Activated CD8-positive, alpha-beta memory T cell treated with anti-CD3 and anti-CD28 coated beads, Interleukin-2, amount 10 ng/mL, durations not matched to agents 7 days and 5 days (primary cell): ENCODE measurements at places on chromosomes 2 and 18.
A peak's percentile ranks its signal among the peaks of the same experiment; 100 is the strongest.

DNA sequence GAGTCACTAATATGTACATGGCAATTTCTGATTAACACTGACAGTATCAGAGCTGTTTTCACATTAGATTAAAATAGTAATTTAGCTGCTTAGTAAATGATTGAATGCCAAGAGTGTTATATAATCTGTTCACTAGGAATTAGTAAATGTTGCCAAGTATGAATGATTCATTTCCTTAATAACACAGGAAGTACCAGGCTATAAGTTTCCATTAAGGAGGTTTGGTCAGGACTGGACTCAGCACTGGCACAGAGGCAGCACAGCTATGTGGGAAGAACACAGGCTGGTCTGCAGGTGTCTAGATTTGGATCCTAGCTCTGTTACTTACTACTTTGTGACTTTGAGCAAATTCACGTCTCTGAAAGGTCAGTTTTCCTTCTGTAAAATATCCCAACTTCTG, 97.2 kb downstream of the TDRD15 start:
- DNase-seq, result no peak

DNA sequence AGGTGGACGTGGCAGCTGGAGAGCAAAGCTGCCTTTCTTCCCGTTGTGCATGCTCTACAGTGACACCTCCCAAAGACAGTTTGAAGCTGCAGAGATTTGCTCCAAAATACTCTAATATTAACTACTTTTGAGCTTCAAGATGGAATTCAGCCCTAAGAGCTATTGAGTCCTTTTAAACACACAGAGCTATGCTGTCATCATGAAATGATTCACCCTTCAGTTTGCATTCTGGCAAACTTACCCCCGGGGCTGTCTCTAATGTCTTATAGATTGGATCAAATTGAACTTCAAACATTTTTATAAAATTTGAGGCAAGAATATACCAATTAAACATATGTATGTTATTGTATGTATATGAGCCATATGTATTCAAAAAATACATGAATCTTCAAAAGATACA, 110.7 kb upstream of the EFEMP1 start:
- DNase-seq, result no peak

DNA sequence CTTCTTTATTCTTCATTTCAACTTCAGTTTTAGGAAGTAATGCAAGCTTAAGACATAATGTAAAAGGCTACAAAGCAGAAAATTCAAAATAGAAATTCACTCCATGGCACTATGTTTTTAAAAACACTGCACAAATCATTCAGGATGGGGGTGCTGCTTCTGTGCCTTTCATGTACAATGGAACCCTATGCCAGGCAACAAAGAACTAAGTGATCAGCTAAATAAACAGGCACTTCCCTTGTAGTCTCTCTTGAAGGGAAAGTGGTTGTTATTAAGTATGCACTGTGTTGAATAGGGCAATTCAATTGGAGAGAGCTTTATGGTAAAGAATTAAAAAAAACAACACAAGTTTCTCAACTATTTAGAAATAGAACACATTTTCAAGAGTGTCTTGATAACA, 10.9 kb upstream of the ERBB4 start:
- no peak for DNase-seq

DNA sequence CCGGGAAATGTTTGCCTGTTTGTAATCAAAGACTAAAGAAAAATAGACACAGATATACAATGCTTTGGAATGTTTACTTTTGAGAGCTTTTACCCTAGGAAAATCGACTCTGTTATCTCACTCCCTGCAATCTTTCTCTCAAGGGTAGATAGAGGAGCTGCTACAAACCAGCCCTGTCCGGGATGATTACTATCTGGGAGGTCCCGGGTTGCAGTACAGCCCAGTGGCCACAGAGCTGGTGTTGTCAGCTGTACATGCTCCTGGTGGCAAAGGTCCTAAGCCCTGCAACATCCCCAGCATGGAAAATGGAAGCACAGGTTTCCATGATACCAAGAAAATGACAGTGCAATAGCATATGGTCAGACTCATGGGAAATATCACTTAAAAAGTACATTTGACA, 570.5 kb upstream of the SOX11 start:
- no peak for DNase-seq

- DNase-seq, result no peak
These were observed 135.8 kb upstream of the HAAO start for GRCh38 chr2:42928161-42928691.

GRCh38 chr2:24490690-24491541, at the start of gene NCOA1:
TSS of gene NCOA1 (plus strand) at chr2:24491254. CDS start at chr2:24658678, 167,424 bp downstream.
- DNase-seq, result peak; percentile 94

- no peak for DNase-seq
These were observed 78.4 kb upstream of the ZNF516 start for GRCh38 chr18:76573325-76574025.

DNA sequence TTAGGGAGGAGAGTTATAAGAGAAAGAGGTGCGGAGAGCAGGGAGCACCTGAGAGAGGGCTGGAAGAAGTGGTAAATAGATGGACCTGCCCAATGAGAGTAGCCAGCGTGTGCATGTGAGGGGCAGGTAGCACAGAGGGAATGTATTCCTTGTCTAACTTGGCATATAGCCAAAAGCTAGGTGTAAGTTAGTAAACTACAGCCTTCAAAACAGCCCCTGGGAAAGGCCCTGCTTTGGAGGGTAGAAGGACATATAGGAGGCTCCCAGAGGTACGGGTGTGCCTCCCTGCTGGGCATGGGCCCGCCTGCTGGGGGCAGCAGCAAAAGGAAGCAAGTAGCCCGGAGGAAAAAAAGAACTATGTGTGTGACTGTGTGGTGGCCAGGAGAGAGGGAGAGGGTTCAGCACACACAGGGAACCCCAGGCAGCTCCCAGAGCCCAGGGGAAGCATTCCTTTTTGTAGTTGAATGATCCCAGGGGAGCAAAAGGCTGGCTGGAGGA, 48.0 kb downstream of the TCF7L1 start:
- no peak for DNase-seq

DNA sequence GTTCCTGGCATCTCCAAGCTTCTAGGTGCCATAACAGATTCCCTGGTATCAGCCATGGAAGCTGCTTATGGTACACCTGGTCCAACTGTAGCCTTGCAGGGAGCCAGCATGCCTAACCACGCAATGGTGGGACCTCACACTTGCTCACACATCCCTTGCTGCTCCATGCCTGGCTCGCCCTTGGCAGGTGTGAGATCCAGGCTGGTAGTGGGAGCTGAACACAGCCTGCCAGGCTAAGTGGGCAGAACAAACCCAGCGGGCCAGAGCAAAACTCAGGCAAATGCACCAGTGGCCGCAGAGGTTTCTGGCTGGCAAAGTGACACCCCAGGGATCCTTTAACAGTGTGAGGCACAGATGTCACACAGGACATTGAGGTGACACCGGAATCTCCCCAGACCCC, 185.8 kb downstream of the NDUFA10 start:
- peak; percentile 30 for DNase-seq

DNA sequence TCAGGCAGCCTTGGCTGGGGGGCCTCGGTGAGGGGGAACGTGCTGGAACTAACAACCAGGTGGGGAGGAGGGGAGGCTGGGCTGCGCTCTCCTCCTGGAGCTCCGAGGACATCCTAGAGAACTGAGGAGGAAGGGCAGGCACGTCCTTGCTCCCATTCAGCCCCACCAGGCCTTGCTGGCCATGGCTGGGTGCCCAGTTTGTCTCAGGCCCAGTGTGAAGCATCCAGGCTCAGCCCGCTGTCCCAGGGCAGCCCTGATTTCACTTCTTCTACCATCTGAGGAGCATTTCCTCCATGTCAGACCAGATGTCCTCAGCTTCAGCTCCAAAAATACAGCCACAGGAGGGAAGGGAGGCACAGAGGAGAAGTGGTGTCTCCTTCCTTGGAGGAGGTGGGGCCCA, 125.4 kb downstream of the CELF4 start:
- no peak for DNase-seq

DNA sequence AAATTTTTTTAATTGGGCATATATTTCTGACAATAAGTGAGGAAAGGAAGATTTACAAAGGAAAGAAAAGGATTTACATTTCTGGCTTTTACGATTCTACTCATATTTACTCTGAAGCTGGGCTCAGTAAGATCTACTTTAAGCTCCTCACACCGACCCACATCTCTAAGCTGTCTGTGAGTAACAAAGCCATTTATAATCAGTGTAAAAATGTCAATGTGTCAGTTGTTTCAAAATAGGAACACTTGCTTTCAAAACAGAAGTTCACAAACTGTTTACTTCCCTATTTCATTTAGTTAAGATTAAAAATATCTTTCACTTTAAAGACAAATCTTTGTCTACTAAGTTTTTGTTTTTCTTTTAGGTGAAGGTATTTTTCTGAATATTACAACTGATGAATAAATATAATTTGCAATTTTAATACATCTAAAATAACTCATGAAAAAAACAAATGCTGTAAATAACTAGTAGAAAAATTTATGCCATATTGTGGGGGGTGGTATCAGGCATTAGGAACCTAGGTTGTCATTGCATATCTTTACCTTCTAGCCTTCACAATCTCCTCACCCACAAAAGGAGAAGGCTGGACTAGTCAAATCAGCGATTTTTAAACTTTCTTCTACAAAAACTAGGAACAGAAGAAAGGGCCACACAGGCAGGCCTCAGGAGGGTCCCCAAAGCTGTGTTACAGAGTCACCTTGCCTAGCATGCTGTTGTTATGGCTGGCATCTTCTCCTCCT, 64.5 kb downstream of the TMEM131 start:
- DNase-seq, result no peak

- DNase-seq, result peak; percentile 75
These were observed 100.5 kb downstream of the CAPN13 start for GRCh38 chr2:30706534-30707303.

DNA sequence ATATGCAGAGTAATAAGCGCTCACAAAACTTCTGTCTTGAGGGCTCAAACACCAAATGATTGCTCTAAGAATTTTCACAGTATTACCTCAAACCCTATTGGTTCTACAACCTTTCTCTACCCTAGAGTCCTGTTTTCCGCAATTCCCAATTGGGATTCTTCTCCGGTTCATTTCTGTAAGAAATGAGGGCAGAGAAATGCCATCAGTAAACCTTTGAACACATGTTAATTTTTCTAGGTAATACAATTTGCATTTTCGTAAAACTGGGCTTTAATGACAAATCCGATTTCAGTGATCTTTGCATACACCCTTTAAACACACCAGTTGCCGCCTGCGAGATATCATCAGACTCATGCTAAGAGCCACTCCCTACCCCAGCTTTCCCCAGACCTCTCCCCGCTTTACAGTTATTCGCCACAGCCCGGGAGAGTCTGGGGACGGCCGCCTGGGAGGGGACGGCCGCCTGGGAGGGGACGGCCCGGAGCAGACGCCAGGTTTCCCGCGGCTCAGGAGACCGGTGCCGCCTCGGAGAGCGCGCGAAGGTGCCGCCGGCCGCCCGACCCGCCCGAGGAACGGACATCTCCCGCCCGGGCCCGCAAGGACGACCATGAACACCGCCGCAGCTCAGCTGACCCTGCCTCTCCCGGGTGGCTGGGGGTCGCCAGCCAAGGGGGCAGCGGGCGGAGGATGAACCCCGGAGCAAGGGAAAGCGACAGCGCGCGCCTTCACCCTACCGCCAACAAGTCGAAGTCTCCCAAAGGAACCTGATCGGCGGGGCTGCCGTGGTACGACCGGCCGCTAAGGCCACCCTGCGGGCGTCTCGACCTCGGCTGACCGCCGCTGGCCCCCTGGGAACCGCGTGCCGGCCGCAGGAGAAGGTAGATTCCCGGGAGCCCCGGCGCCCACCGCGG, 463 bp downstream of the SMC6 start:
- DNase-seq, result peak; percentile 58

GRCh38 chr2:70941186-70941585, 5.5 kb downstream of the ATP6V1B1 start:
- DNase-seq, result no peak

GRCh38 chr2:68385220-68385906, 20.3 kb downstream of the PLEK start:
- peak; percentile 75 for DNase-seq

DNA sequence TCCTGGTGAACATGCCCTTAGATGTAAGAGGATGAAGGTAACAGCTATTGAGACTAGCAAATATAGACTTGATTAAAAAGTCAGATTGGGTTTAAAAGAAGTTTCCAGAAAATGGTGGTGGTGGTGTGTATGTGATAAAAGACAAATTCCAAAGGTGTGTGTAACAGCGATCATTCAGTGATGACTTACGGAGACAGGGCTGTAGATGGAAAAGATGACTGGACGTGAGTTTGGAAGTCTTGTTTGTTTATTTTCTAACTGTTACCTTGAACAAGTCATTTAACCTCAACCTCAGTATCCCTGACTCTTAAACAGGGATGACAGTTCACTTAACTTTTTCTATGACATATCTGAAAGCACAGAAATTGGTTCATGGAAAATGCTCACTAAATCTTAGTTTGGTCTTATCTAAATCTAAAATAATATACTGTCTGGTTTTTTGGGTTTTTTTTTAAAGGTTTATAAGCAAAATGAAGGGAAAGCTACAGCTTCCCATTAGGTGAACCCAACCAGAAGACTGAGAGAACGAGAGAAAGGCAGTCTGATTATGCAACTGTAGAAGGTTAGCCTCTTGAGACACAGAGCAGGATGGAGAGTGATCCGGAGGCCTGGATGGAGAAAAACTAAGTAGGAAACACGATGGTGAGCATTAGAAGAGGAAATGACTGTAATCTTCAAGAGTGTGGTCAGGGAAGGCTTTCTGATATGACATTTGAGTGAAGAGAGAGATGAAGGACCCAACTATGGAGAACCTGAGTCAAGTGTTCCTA, 71.9 kb downstream of the TCF4 start:
- no peak for DNase-seq

DNA sequence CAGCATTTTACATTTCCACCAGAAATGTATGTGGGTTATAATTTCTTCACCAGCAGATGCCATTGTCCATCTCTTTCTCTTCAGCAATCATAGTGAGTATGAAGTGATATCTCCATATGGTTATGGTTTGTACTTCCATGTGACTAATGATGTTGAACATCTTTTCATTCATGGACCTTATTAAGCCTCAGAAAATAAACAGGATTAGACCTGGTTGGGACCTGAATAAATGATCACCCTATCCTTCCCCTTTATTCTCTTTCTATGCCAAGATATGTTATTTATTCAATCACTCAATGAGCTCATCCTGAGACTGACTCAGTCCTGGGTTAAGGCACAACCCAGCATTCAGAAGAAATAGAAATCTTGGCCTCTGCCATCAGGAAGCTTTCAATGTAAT, 86.6 kb downstream of the ANTXR1 start:
- DNase-seq, result no peak

GRCh38 chr2:11559066-11559785, 25.4 kb downstream of the GREB1 start:
- DNase-seq, result no peak

- no peak for DNase-seq
These were observed 118.4 kb downstream of the ALMS1 start for GRCh38 chr2:73503992-73504570.

GRCh38 chr18:40555914-40556313, 1399.1 kb upstream of the PIK3C3 start:
- DNase-seq, result no peak

DNA sequence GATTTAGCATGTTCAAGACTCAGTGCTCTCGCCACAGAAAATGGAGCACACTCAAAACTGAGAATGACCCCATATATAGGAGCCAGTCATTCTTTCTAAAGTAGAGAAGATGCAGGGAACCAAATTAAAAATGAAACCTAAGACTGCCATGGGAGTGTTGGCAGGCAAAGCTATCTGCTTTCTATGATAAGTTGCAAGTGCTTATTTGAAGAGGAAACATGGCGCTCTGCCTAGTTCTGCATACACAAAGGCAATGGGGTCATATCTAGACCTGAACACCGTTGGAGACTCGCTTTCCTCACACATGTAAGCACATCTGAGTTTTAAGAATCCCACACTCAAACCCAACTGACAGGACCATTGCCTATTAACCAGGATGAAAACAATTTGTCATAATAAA, 292.5 kb downstream of the ALK start:
- no peak for DNase-seq

GRCh38 chr2:172109988-172110811, 7.5 kb upstream of the DLX2 start:
- DNase-seq, result no peak

- DNase-seq, result no peak
These were observed 71.7 kb downstream of the IL1R2 start for GRCh38 chr2:102063487-102063911.
